ENCODE measurements at places on chromosomes 2 and 18.

DNA sequence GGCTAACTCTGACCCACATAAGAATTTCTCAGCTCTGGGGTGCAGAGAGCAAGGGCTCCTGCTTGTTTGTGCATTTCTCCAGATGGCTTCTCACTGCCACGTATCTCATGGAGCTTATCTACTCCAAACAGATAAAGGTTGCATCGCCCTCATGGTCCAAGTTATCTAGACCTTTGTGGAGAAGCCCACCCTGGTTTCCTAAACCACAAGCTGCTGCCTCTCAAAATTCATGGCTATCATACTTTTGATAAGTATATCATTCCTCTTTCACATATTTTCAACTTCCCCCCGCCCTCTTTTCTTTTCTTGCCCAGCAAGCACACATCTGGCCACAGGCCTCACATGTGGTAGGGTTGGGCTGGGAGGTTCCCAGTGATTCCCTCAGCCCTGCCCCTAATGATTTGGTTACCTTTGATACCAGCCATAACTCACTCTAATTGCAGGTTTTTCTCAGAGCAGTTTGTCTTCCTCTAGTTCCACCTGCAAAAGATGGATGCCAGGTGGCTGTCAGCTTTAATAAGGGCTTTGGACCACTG is 146.0 kb downstream of the RHBDD1 start:
- DNase-seq, result no peak

DNA sequence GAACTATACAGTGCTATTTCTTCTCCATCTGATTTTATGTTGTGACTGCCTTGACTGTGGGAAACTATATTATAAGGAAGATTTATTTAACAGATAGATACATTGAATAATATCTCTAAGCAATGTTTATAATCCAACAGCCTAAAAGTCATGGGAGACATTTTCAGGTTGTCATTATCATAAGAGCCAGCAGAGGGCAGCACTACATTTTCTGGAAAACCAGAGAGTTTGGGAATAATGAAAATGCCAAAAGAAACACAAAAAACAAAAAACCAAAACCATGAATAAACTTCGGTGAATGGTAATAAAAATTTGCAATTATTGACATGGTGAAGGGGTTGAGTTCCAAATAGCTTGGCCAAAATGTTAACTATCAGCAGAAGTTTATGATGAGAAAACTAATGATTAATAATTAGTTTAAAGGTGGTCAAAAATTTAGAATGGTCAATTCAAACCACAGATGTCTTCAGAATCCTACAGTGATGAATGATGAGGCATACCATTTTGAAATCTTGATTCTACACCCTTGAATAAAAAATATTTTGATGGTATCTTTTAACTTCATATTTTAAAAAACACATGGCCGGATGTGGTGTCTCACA is 4.7 kb downstream of the EEF1B2 start:
- DNase-seq, result peak; percentile 29

DNA sequence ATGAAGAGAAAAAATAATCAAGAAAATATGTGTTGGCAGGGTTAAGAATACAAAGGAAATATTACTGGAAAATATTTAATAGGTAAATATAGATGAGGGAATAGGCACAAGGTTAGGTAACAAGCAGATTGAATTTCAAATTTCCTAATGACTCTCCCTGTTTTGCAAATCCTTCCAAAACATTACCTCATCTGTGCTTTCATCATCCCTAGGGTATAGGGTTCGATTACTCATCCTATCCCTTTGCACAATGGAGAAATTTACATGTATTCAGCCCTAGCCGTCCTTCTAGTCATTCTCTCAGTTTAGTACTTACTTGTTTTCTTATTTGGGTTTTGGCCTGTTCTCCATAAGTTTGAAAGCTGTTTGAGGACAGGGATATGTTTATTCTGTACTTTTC is 864.6 kb upstream of the FSHR start:
- DNase-seq, result no peak

GRCh38 chr2:232576995-232577394 is 26.5 kb downstream of the EIF4E2 start:
- no peak for DNase-seq

DNA sequence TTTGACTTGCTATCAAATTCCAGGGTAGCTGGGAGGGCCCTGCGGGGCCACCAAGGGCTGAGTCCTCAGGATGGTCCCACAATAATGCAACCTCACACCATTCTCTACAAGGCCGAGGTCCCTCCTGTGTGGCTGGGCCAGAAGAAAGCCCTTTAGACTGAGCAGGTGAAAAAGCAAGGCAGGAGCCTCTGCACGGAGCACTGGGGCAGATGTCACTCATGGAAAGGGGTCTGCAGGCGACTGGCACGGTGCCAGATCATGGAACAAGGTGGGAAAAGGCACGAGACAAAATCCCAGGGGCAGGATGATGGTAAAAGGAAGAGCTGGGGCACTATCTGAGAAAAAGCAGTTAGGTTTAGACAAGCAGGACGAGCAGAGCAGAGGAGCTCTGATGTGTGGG is 16.1 kb downstream of the HJURP start:
- no peak for DNase-seq

DNA sequence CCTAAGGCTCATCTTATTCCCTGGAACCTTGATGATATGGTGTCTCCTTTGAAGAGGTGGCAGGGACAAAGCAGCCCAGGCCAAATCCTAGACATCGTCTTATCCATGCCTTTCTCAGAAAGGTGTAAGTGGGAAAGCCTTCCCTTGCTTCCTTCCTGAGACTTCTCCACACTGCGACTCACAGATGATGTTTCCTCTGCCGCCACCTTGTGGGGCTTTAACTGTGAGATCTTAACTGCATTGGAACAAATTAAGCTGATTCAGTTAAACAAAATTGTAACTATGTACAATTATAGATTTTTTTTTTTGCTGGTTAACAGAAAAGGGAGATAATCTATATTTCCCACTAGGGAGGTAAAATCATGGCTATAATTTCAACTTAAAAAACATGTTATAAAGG is 10.0 kb upstream of the GCA start:
- no peak for DNase-seq
